Aorta (tissue), 5 donors: ENCODE measurements at places on chromosomes 2 and 18. TPM values are rescaled to one million over a fixed set of nuclear protein-coding genes. Genes with fewer than 3 reads are reported as not detected.

GRCh38 chr2:20453087-20453486 lies 6.2 kb downstream of the RHOB start:
- no peak overlapping the region for H3K27ac ChIP-seq
- H3K27me3 ChIP-seq, result no peaks in the 10 kb centered on the region
- no peaks in the 10 kb centered on the region for H3K4me1 ChIP-seq
- no peaks in the 10 kb centered on the region for H3K36me3 ChIP-seq

DNA sequence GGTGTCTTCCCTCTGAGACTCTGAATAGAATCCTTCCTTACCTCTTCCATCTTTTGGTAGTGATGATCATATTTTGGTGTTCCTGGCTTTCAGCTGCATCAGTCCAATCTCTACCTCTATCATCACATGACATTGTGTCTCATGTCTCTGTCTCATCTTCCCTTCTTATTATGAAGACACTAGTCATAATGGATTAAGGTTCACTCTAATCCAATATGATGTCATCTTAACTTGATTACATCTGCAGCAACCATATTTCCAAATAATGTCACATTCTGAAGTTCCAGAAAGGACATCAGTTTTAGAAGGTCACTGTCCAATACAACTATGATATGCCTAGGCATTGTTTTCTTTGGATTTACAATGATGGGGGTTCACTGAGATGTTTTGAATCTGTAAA lies 31.5 kb downstream of the CMPK2 start:
- no peak overlapping the region for H3K27ac ChIP-seq
- H3K4me1 ChIP-seq, result no peaks in the 10 kb centered on the region
- DNase-seq, result no peak
- peaks cover 2% of the 10 kb centered on the region for H3K36me3 ChIP-seq
- no peak overlapping the region for H3K4me3 ChIP-seq
- no peaks in the 10 kb centered on the region for H3K27me3 ChIP-seq

PTPN18 gene
- total RNA-seq, result 37.3 TPM

DNA sequence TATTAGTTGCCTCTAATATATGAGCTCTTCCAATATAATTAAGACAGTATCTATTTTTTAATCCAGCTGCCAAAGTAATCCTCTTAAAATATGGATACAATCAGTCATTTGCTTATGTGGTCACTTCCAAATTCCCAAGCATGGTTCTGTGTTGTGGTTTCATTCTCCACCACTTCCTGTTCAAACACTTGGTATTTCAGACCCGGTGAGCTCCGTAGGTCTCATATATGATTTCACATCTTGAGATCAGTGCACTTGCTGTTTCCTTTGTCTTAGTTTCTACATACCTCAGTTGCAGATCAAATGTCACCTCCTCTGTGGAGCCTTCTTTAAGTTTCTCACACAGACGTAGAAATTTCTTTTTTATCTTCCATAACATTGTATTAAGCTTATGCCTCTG lies 254.2 kb downstream of the KCNS3 start:
- H3K36me3 ChIP-seq, result no peaks in the 10 kb centered on the region
- H3K27ac ChIP-seq, result no peak overlapping the region
- H3K4me1 ChIP-seq, result no peaks in the 10 kb centered on the region
- no peak overlapping the region for H3K4me3 ChIP-seq

DNA sequence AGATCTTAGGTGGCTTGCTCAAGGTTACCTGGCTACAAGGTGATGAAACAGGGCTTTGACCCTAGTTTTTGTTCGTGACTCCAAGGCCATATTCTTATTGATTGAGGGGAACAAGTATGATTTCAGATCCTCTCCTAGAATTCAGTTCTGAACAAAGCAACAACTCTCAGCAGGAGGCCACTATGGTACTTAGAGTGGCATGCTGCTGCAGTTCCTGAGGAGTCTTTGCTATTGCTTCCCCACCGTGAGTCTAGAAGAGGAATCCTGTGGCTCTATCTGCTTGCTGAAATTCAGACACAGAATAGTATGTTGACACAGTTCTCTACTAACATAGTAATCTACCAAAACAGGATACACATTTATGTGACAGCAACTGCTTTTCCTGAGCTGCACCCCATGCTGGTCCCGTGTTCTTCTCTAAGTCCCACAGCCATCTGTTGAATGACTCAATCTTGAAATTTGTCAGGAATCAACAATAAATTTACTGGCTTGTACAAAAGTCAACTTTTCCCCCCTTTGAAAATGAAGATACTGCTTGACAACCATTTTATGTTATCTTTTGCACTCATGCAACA lies 4.1 kb downstream of the TGFBRAP1 start:
- no peak overlapping the region for H3K27ac ChIP-seq
- H3K4me3 ChIP-seq, result no peak overlapping the region
- DNase-seq, result no peak
- peaks cover 1% of the 10 kb centered on the region for H3K4me1 ChIP-seq
- no peaks in the 10 kb centered on the region for H3K27me3 ChIP-seq
- H3K36me3 ChIP-seq, result no peaks in the 10 kb centered on the region

CHRND gene
- total RNA-seq, result not detected

DNA sequence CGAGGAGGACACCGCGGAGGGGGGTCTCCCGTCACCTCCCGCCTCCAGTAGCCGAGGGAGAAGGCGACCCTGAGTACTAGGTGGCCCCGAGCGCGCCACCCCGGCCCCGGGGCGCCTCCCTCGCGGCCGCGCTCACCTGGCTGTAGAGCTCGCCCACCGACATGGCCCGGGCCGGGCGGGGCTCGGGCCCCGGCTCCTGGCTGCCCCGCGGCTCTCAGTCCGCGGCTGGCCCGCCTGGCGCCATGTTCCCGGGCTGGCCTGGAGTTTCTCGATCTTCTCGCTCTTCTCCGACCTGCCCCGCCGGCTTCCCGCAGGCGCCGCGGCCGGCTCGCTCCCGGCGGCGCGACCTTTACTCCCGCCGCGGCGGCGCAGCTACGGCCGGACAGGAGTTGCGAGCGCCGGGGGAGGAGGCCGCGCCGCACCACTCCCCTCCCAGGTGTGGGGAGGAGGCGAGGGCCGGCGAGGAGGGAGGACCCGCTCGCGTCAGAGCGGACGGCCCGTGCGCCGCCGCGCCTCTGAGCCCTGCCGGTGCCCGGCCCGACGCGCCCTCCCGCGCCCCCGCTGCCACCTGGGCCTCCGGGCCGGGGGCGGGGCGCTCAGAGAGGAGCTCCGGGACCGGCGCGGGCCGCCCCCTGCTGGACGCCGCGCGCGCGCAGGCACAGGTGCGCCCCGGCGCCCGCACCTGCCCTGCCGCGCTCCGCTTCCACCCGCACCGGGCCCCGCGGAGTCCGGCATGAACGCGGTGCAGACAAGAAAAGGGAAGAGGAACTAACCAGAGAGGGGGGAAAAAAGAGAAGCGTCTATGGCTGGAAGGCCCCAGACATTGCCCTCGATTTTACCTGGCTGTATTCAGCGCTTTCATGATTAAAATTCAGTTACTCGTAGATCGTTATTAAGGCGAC lies at the start of gene MYO5B:
Gene MYO5B (minus strand): TSS at position 517 of the 902 bp plus-strand sequence. CDS start 354 bp downstream, at position 163.
- DNase-seq, result peak; percentile 48
- H3K27me3 ChIP-seq, result no peaks in the 10 kb centered on the region
- H3K4me3 ChIP-seq, result peak within 1 kb of the TSS; percentile 95
- no peak within 1 kb of the TSS for H3K27ac ChIP-seq

- DNase-seq, result no peak
- no peak overlapping the region for H3K4me3 ChIP-seq
- no peak overlapping the region for H3K27ac ChIP-seq
- no peaks in the 10 kb centered on the region for H3K36me3 ChIP-seq
- no peaks in the 10 kb centered on the region for H3K4me1 ChIP-seq
Observed at GRCh38 chr2:218041302-218042168, 27.5 kb upstream of the RUFY4 start.

- H3K27me3 ChIP-seq, result no peaks in the 10 kb centered on the region
- H3K27ac ChIP-seq, result no peak overlapping the region
- no peaks in the 10 kb centered on the region for H3K4me1 ChIP-seq
- no peaks in the 10 kb centered on the region for H3K36me3 ChIP-seq
Observed at GRCh38 chr2:8378016-8378810, 303.6 kb upstream of the ID2 start.

DNA sequence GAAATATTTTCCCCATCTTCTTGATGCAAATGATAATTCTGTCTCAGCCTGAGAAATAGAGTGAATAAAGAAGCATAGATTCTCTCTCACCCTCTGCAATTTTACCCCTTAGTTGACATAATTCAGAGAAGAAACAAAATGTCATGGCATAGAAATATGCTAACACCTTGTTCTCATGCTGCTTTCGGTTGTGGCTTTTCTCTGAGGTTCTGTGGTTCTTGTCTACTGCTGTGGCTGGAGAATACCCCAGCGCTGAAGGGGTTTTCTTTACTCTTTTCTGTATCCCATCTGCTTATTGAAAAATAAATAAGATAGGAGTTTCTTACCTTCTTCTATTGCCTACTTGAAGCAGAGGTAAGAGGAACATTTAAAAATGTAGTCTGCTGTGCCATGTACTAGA lies 15.4 kb upstream of the RAB27B start:
- H3K36me3 ChIP-seq, result no peaks in the 10 kb centered on the region
- H3K27me3 ChIP-seq, result no peaks in the 10 kb centered on the region
- H3K4me3 ChIP-seq, result no peak overlapping the region
- DNase-seq, result no peak
- H3K4me1 ChIP-seq, result no peaks in the 10 kb centered on the region

- no peak overlapping the region for H3K4me3 ChIP-seq
- H3K27me3 ChIP-seq, result no peaks in the 10 kb centered on the region
- peak overlapping the region; percentile 15 for H3K27ac ChIP-seq
- H3K4me1 ChIP-seq, result no peaks in the 10 kb centered on the region
- H3K36me3 ChIP-seq, result no peaks in the 10 kb centered on the region
Observed at GRCh38 chr2:17813010-17813741, 3.1 kb upstream of the MSGN1 start.

DNA sequence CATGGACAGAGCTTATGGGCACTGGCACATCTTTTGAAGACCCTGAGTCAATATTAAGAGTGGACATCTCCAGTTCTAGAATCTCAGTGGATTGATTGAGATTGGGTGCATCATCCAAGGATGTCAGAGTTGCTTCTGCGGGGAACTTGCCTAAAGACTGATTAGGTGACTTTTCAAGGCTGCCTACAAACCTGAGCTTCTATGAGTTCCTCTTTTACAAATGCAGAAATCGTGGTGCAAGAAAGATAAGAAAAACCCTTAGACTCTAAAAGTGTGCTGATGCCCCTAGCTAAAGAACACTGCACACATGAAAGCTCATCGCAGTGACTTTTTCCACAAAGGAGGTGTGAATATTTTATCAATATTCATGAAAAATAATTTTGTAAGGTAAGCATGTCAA lies 86.8 kb upstream of the NEDD4L start:
- H3K4me1 ChIP-seq, result no peaks in the 10 kb centered on the region
- no peaks in the 10 kb centered on the region for H3K27me3 ChIP-seq
- no peak overlapping the region for H3K27ac ChIP-seq
- DNase-seq, result no peak
- H3K36me3 ChIP-seq, result no peaks in the 10 kb centered on the region

DNA sequence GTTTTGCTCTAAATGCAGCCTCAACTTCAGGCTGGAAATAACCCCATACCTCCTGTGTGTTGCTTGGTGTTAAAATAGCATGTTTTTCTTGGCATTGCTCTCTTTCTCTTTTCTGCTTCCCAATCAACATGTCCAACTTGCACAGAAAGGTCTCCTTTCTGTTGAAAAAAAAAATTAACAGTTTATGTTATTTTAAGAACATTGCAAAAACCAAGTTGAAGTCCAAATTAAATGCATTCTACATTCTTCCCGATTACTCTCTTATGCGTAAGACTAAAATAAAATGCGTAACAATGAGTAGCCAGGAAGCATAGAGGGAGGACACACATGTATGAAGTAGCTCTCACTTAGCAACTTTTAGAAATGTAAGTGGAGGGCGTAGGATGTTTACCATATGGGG lies 1406.1 kb upstream of the NXPH2 start:
- no peaks in the 10 kb centered on the region for H3K36me3 ChIP-seq
- peaks cover 3% of the 10 kb centered on the region for H3K4me1 ChIP-seq
- no peak for DNase-seq

DNA sequence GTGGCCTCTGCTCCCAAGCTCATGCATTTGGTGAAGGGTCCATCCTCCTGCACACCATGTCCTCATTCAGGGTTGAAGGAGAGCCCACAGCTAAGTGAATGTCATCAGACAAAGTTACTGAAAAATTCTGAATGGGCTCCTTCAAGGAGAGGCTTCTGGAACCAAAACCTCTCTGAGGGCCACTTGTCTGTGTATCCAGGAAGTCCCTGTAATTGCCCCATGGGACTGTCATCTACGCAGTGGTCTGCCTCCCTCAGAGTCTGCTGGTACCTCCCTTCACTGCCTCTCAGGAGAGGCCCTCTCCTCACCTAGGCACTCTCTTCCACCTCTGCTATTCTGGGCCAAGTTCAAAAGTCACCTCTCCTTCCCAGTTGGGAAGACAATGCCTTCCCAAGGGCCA lies 68.0 kb downstream of the SLC4A5 start:
- H3K27ac ChIP-seq, result no peak overlapping the region
- DNase-seq, result no peak
- no peaks in the 10 kb centered on the region for H3K4me1 ChIP-seq
- H3K36me3 ChIP-seq, result no peaks in the 10 kb centered on the region
- no peak overlapping the region for H3K4me3 ChIP-seq
- no peaks in the 10 kb centered on the region for H3K27me3 ChIP-seq

FOXD4L1 gene
- total RNA-seq, result 0.16 TPM

SCN1A gene
- total RNA-seq, result not detected

ARHGAP15 gene
- total RNA-seq, result 26.2 TPM

DNA sequence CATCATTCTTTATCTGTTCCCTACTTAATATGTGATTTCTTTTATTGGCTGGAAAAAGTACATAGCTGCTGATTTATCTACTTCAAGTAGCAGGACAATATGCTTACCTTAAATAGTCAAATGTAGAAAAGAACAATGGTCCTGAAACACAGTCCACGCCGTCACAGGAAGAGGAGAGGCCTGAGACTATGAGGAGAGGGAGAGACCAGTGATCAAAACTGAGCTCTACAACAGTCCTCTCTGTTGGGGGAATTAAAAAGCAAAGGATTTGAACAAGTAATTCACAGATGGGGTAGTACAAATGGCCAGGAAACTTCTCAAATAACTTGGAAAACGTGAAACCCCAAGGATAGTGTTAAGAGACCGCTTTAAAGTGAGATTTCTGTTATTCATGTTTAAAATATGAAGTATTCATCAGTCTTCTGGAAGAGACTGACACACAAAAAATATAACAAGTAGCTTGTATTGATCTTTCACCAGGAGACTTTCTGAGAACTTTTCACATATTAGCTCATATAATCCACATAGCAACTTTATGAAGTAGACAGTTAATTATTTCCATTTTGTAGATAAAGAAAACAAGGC lies 20.2 kb downstream of the SCYGR8 start:
- H3K27ac ChIP-seq, result no peak overlapping the region
- no peak for DNase-seq
- H3K4me1 ChIP-seq, result no peaks in the 10 kb centered on the region

GRCh38 chr2:174328961-174329715 lies 5.6 kb upstream of the SP9 start:
- H3K36me3 ChIP-seq, result no peaks in the 10 kb centered on the region
- H3K27ac ChIP-seq, result no peak overlapping the region
- H3K4me1 ChIP-seq, result no peaks in the 10 kb centered on the region

GRCh38 chr2:101830555-101830954 lies 133.0 kb downstream of the MAP4K4 start:
- no peak overlapping the region for H3K27ac ChIP-seq
- peaks cover 4% of the 10 kb centered on the region for H3K36me3 ChIP-seq
- no peak overlapping the region for H3K4me3 ChIP-seq
- DNase-seq, result no peak
- peaks cover 7% of the 10 kb centered on the region for H3K4me1 ChIP-seq
- H3K27me3 ChIP-seq, result no peaks in the 10 kb centered on the region

- no peak for DNase-seq
- no peaks in the 10 kb centered on the region for H3K36me3 ChIP-seq
- no peak overlapping the region for H3K4me3 ChIP-seq
- H3K27me3 ChIP-seq, result no peaks in the 10 kb centered on the region
Observed at GRCh38 chr2:173414823-173415322, 60.2 kb downstream of the CDCA7 start.
